Inflammatory macrophage (primary cell): ENCODE measurements at places on chromosomes 1 and 21.

DNA sequence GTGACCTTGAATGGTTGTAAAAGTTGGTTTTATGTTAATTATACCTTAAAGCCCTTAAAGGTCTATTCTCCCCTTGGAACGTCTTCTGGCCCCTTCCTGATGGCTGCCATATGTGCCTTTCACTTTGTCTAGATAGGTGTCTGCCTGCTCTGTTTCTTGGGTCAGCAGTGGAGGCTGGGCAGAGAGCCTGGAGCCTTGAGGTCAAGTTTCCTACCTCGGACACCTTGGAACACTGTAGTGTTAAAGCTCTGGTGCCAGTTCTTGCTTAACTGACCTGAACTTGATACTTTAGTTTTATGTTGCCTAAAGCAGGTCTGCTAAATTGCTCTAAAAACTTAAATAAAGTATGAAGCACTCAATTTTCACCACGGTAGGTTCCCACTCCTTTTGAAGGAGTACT, 86.5 kb downstream of the CDC14A start:
- no peak for DNase-seq

- DNase-seq: peak; percentile 46
Observed at GRCh38 chr1:232600424-232601258, 29.3 kb downstream of the SIPA1L2 start.

DNA sequence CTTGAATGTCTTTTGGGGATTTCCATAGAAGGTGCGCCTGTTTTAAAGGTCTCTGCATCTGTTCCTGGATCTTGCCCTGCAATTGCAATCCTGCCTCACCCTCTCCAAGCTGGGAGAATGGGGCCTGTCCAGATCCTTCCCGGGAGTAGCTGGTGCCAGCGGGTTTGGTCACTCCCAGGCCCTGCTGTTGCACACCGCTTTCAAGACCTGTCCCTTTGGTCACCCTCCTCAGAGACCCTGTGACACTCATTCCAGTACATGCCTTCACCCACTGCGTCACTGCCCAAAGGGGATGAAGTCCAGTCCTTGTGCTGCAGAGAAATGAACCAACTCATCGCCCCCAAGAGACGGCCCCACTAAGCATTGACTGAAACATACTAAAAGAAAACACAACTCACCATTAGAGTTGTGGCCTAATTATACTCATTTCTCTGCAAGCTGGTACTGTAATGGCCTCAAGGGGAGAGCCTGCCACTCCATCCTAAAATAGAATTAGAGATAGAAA, 1.9 kb upstream of the IRF2BP2 start:
- DNase-seq: peak; percentile 71

GRCh38 chr1:222284466-222284865, 263.4 kb downstream of the HHIPL2 start:
- no peak for DNase-seq

GRCh38 chr1:170511038-170511437, 20.9 kb upstream of the GORAB start:
- no peak for DNase-seq

- no peak for DNase-seq
Observed at GRCh38 chr1:1072299-1072848, 1.7 kb downstream of the RNF223 start.

DNA sequence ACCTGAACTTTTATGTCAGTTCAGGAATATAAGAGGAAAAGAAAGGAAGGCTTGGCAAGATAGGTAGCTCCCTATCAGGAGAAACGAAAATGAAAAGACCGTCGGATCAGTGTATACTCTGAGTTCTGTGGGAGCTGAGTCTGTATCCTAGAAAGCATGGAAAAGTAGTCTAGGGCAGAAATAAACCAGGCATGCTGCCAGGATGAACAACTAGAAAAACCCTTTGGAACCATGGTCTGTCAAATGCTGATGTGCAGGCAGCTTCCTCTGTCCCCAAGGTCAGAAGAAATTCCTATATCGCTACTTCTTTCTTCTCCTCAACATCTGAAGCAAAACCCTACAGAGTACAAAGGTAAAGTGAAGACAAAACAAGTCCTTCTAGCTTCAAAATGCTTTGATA, 268.8 kb downstream of the ST6GALNAC3 start:
- DNase-seq: no peak

- peak; percentile 94 for DNase-seq
Observed at GRCh38 chr1:32045772-32046171, 27.0 kb upstream of the TMEM39B start.

DNA sequence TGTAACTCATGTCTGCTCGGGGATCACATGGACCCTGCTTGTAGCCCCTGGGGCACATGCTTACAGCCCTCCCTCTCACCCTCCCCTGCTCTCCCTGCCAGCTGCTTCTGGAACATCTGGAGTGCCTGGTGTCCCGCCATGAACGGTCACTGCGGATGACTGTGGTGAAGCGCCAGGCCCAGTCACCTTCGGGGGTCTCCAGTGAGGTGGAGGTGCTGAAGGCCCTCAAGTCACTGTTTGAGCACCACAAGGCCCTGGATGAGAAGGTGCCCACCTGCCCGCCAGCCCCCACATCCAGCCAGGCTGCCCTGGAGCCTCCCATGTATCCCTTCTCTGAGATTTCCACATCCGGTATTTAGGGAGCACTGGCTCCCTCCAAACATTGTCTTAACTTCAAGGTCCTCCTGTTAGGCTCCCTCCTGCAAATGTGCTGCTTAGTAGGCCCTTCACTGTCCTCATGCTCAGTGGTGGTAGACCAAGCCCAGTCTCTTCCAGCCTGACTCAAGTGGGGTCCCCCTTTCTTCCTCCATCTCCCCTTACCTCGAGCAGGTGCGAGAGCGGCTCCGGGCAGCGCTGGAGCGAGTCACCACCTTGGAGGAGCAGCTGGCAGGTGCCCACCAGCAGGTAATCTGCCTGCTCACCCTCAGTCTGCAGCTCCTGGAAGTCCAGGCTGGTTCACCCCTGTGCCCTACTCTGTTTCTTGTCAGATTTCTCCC, 17.7 kb downstream of the PPFIA4 start:
- DNase-seq: no peak

DNA sequence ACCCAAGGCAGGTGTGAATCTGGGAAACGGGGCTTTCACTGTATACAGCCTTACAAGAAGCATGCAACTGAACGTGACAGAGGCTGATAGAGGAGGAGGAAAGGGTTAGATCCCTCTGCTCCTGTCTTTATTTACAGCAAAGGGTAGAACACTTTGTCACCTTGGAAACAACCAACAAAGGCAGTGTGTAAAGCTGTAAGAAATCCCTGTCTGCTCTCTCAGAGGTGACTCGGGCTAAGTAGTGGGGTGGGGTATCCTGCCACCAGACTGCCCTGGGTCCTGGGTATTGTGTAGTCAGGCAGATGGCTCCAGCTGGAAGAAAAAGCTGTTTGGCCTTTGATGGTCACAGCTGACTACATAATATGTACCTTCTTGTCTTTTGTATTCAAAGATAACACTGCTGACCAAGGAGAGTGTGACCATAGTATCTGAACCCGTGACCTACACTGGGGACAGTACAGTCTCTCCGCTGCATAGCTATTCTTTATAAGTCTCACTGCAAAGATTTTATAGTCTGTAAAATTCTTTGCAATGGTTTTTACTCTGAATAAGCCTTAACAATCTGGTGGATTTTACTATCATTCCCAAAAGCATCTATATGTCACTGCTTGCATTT, 22.1 kb upstream of the POU2F1 start:
- DNase-seq: no peak

DNA sequence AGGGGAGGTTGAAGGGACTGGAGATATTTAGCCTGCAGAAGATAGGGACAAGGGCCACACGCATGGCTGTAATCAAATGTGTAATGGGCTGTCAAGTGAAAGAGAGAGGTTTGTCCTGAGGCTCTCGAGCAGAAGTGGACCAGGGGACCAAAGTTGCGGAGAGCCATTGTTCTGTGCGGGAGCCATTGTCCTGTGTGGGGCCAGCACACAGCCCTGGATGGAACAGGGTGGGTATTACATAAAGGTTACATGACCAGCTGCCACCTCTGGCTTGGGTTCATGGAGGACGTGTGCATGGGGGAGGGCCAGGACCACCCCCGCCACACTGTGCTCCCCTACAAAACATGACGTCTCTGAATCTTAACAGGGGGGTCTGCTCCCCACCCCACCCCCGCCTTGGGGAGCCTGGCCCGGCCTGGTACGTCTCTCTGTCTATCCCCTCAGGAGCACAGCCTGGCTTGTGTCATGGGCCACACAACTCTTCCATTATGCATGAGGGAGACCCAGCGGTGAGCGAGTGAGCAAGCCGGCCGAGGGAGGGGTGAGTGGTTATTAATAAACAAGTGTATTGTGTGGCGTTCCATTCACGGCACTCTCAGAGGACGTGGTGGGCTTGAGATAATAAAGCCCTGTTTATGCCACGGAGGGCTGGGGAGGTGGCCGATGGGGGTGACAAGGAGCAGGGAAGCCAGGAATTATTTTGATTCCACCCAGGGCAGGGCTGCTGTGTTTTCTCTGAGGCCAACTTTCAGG, at the start of gene NFASC:
Gene NFASC (plus strand): TSS at position 703 of the 753 bp plus-strand sequence. CDS start 73,454 bp downstream, outside the sequence.
- no peak for DNase-seq

- DNase-seq: no peak
Observed at GRCh38 chr1:29718791-29719190, 482.5 kb downstream of the PTPRU start.

DNA sequence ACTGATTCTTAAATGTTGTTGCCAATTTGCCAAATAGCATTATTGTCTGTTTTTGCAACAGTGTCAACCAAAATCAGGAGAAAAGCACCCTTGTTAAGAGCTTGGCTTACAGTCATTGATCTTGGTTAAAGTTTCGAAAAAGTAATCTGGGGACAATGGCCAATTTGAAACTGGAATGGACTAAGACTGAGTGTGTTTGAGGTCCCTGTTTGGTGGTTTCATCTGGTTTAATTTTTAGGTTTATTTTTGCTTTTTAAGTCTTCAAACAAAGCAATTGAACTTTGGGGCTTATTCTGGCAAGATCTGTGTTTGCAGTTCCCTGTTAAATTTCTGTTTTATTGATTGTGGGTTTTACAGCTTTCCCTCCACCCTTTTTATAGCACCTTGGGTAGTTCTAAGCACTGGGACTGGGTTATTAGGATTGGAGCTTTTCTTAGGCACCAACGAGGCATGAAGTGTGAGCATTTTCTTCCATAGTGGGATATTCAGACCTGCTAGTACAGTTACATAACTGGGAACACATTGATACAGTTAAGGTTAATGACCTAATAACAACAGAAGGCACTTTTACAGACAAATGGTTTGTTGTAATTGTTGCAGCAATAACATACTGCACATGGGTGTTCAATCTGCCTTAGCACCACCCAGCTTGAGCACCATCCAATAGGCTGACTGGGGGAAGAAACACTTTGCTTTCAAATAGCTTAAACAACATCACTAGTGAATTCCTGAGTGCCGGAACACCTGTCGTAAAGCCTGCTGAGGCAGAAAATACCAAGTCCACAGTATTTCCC, 40.6 kb upstream of the MAP10 start:
- DNase-seq: no peak

DNA sequence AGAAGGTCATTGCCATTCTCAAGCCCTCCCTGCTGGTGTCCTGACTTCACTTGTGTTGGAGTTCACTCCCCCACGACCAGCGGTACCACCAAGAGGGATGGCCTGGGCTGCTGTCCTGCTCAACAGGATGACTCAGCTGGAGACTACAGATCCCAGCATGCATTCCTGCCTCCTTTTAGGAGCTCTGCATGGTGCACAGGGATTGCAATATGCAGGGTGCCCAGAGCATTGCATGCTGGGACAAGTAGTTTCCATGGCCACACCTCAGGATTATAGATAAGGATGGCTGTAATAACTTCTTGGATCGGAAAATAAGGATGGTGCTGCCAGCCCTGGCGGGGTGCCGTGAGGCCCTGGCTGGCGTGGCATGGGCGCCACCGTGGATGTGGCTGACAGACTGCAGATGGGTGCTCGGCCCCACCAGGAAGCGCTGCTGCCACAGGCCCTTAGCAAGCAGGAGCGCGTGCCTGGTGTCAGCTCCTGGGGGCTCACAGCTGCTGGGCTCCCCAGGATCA, 150.0 kb downstream of the CASZ1 start:
- peak; percentile 32 for DNase-seq

DNA sequence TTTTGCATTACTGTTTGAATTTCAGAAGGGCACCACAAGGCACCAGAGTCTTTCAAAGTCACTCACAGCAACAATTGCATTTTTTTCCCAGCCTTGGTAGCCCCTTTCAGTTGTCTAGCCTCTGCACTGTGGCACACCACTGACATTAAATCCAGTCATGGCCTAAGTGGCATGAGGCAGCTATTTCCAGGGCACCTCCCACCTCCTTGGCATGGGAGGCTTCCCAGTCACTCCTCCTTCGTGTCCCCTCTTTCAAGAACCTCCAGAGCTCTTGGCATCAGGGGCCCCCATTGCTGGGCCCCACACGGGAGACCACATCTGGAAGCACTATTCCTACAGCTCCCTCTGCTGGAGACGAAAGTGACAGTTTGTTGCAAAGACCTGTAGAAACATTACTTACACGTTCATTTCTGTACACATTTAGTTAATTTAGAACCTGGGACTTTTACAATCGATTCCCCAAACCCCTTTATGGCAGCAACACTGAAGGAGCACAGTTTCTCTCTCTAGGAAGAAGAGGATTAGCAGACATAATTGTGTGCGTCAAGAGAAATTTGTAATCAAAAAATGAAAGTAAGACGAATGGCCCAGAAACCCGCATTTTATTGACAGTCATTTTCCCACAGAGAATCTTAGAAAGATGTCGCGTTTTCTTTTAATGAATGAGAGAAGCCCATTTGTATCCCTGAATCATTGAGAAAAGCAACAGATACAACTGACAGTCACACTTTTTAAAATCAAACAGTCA, 5.7 kb upstream of the CHD5 start:
- DNase-seq: no peak

- no peak for DNase-seq
Observed at GRCh38 chr1:119453021-119453420, 38.1 kb downstream of the HSD3B2 start.

- no peak for DNase-seq
Observed at GRCh38 chr1:156045076-156045475, 8.5 kb downstream of the UBQLN4 start.

- no peak for DNase-seq
Observed at GRCh38 chr1:65688848-65689247, 103.8 kb upstream of the PDE4B start.

DNA sequence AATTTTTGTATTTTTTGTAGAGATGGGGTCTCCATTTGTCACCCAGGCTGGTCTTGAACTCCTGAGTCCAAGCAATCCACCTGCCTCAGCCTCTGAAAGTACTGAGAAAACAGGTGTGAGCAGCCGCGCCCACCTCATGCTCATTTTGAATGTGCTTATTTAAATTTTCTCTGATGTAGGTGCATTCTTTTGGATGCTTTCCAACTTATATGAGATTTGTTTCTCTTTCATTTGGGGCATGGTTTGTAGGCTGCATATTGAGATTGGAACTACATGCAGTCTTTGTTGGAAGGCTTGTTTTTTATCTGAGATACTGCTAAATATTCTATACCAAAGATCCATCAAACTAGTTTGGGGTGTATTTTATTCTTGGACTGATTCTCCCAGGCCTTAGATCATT, 81.0 kb upstream of the IVNS1ABP start:
- no peak for DNase-seq

- peak; percentile 58 for DNase-seq
Observed at GRCh38 chr1:245480393-245481120, 325.8 kb downstream of the KIF26B start.
